Hindlimb muscle (tissue), 1 donor: ENCODE measurements at places on chromosomes 16 and 17. TPM values are rescaled to one million over a fixed set of nuclear protein-coding genes. Genes with fewer than 3 reads are reported as not detected.

ZG16 gene
- polyA plus RNA-seq: not detected

NRN1L gene
- 1.6 TPM for polyA plus RNA-seq

NXN gene
- 63.7 TPM for polyA plus RNA-seq

PLEKHG4 gene
- 10.0 TPM for polyA plus RNA-seq

RRAD gene
- polyA plus RNA-seq: 3.1 TPM

TNFRSF17 gene
- not detected for polyA plus RNA-seq

KRT40 gene
- 3.9 TPM for polyA plus RNA-seq
